Hematopoietic multipotent progenitor cell (in vitro differentiated cells): ENCODE measurements at places on chromosomes 11 and 22.
A peak's percentile ranks its signal among the peaks of the same experiment; 100 is the strongest.

DNA sequence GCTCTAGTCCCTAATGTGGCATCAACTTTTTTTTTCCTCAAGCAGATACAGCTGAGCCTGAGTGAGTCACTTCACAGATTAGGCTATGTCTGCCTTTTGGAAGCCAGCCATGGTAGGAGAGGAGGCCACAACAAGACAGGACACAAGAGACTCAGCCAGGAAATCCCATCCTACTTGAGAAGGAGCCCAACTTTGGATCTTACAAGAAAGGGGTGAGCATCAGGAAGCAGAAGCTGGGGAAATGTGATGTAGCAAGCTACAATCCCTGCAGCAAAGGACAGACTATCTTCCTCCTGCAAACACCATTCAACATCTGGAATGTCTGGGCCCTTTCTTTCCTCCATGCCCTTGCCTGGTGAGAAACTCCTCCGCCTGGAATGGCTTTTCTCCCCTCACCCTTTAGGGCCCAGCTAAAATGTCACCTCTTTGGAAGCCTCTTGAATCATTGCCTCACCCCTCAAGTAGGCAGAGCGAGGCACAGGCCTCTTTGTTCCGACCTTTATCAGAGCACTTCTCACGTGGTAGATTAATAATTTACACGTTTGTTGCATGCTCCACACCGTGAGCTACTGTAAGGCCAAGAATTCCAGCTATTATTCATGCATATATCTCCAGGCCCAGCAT is 156.4 kb upstream of the PITPNB start:
- no peak for DNase-seq

- no peak for DNase-seq
These were observed 32.6 kb downstream of the PPFIBP2 start for GRCh38 chr11:7546324-7546791.

DNA sequence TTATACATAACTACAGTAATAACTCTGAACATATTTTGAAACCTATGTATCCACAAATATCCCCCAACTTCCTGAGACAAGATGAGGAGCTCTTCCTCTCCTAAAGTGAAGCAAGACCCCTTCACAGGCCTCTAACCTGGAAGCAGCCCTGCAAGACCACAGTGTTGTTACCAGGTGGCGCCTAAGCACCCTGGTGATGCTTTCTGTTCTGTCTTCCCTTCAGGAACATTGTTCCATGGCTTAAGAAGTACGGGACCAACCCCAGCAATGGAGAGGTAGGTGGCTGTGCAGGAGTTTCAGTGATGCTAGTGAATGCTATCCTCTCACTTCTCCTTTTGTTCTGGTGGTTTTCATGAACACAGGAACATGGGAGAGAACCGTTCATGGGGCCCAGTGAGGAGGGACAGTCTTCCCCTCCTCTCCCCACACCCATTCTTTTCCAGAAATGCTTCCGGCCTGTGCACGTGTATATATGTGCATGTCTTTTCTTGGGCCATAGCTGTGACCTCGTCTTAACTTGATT is 6.4 kb downstream of the PPIL2 start:
- DNase-seq = no peak

GRCh38 chr22:50078761-50079160 is 6.5 kb downstream of the MLC1 start:
- DNase-seq = no peak

DNA sequence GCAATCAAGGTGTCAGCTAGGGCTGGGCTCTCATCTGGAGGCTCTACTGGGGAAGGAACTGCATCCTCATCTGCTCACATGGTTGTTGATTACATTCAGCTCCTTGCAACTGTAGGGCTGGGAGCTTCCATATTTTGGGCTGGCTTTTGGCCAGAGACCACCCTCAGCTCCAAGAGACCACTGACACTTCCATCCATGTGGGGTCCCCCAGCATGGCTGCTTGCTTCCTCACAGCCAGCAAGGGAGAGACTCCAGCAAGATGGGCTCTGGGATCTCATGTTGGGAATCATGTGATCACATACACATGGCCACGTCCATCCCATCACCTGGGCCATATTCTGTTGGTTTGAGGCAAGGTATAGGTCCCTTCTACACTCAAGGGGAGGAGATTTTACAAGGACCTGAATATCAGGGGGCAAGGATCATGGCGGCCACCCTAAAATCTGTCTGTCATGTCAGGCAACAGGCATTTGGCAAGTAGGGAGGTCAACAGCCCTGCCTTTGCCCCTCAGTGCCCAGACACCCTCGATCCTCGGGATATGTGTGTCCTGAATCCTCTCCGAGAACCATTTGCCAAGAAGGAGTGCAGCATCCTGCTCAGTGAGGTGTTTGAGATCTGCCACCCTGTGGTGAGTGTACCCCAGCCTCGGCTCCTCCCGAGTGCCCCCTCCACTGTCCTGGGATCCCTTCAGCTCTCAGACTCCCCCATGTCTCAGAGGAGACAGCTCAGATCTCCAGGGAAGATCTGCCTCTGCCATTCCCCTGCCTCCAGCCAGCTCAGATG is 48.7 kb downstream of the OTOG start:
- no peak for DNase-seq

- DNase-seq = no peak
These were observed 244.3 kb downstream of the FAM76B start for GRCh38 chr11:95545116-95545875.

GRCh38 chr11:17801166-17801565 is 66.6 kb downstream of the KCNC1 start:
- no peak for DNase-seq

DNA sequence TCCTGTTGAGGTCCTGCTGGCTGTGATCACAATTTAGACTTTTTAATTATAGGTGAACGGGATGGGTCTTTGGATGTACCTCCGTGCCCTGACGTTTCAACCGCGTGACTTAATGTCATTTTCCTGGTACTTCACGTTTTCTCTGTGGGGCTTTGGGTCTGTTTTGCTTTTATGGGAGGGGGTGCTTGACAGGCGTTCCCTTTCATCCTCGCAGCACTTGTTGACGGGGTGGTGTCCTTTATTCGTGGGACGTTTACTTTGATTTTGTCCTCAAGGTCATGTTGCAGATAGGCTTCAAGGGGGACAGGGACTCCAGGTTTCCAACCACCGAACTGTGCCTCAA is 994 bp downstream of the PPP6R3 start:
- DNase-seq = no peak

DNA sequence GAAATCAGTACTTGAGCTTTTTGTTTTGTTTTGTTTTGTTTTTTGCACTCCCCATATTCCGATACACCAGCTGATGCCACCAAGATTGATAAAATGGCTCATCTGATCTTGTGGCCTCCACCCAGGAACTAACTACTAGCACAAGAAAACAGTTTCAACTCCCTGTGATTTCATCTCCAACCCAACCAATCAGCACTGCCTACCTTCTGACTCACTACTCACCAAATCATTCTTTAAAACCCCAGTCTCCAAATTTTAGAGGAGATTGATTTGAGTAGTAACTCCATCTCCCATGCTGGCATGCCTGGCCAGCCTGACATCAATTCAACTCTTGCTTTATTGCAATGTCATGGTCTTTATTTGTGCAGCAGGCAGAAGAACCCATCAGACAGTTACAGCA is 16.1 kb upstream of the CRTAM start:
- no peak for DNase-seq

GRCh38 chr11:33257160-33257896 is at the start of gene HIPK3:
Gene HIPK3 (plus strand): TSS chr11:33257381.
- DNase-seq = peak; percentile 69

DNA sequence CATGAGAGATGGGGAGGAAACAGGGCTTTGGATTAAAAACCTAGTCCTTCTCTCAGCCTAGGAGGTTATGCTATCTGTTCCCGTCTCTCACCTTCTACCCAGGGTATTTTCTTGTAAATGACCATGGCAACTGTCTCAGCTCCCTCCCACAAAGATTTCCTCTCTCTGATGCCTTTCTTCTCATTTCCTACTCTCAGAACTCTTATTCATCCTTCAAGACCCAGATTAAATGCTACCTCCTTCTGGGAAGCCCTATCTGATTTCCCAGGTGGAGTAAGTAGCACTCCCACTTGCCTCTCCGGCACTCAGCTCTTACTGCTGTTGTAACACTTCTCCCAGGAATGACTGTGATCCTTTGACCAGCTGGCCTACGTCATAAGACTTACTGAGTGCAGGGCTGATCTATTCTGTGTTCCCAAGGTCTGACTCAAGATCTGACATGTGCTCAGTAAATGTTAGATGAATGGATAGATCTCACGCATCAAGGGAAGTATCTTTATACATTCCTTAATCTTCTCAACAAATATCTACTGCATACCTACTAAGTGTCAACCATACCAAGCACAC is 175.0 kb downstream of the TENM4 start:
- no peak for DNase-seq

GRCh38 chr11:134139873-134140331 is 71.0 kb downstream of the JAM3 start:
- peak; percentile 55 for DNase-seq

DNA sequence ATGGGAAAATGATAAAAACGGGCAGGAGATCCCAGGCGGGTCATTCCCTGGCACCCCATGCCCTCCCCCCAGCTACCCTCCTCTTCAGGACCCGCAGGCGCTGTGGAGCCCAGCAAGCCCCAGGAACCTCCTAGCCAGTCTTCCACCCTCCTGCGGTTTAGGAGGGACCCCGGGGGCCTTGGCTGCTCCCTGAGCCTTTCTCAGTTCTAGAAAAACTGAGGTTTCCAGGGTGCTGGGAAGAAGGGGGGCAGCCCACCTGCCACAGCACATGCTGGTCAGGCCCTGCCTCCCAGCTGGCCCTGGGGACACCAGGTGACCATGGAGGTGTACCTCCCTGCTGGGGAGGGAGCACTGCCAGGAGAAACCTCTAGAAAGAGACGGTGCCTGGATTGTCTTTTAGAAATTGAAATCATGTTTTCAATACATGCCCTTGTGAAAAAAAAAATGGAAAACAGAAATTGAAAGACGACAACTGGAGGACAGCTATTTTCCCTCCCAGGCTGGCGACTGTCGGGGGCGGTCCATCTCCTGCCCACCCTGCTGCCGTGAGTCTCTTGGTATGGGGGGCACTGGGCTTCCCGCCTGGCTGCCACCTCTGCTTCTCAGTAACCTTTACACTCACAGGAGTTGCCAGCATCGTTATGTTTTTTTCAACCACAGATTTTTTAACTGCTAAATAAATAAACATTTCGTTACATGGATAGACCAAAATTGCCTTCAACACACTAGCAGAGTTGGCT is 398.5 kb downstream of the TBC1D22A start:
- DNase-seq = no peak

GRCh38 chr22:37404091-37404490 is 23.2 kb downstream of the ELFN2 start:
- DNase-seq = no peak

- no peak for DNase-seq
These were observed 57.4 kb upstream of the PARVA start for GRCh38 chr11:12319988-12320387.

GRCh38 chr11:65279741-65280440 is 18.1 kb downstream of the POLA2 start:
- no peak for DNase-seq

DNA sequence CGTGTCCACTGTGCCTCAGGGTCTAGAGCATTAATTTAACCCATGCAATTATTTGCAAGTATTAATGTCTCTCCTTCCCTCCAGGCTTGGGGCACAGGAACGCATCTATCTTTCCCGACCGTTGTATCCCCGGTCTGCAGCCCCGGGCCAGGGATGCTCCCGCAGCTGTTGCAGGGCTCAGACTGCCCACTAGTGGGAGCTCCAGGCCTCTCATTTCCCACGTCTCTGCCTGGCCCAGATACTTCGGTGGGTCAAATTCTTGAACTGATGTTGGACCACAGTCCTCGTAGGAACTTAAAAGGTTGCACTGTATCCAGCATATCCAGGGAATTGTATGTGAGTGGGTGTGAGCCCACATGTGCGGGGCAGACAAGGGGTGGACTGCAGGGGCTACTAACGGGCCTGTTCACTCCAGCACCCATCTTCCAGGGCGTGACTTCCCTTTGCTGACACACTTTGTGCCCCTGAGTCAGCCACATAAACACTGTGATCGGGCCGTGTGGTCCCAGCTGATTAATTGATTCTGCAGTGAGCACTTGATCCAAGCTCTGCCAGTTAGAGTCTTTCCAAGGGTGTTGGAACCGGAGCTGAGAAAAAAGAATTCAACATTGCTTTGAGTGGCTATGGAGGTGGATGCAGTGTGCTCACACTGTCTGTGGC is 451.3 kb downstream of the TBC1D22A start:
- no peak for DNase-seq
